ENCODE measurements at places on chromosomes 16 and 17. TPM values are rescaled to one million over a fixed set of nuclear protein-coding genes. Genes with fewer than 3 reads are reported as not detected.
A peak's percentile ranks its signal among the peaks of the same experiment; 100 is the strongest.

DNA sequence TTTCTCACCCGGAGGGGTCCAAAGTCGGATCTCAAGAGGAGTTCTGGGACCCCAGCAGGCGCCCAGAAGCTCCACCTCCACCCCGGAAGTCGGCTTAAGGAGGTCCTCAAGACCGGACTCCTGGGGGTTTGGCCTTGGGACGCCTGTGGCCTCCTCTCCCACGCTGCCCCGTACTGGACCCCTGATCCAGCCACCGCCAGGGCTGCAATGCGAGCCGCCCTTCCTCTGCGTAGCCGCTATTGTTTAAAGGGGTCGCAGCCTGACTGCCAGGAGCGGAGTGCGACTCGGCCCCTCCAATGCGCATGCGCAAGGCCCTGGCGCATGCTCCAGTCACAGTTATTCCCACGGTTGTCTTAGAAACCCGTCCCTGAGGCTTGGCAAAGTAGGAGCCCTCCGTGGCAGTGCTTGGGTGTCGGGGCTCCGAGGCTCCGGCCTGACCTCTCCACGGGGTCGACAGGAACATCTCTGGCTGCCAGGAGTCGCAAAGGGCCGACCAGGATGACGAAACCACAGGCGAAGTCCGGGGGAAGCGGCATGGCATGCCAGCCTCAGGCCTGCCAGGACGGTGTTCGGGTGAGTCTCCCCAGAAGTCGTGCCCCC lies 719.0 kb downstream of the KCNJ18 start:
- DNase-seq, result no peak

DNA sequence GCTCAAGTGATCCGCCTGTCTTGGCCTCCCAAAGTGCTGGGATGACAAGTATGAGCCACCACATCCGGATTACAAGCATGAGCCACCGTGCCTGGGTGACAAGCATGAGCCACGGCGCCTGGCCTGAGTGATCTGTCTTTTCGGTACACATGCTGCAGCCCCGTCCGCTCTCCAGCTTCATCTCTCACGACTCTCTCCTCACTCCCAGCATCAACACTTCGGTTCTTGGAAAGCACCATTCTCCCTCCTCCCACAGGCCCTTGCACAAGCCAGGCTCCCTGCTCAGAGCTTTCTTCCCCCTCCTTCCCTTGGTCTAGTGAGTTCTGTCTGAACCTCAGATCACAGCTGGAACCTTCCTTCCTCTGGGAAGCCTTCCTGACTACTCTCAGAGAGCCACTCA lies 6.5 kb upstream of the NCBP3 start:
- no peak for DNase-seq

Gene OR1E2
- polyA plus RNA-seq, result not detected

- DNase-seq, result peak; percentile 17
Observed at GRCh38 chr17:226108-227077, 44.9 kb upstream of the DOC2B start.

DNA sequence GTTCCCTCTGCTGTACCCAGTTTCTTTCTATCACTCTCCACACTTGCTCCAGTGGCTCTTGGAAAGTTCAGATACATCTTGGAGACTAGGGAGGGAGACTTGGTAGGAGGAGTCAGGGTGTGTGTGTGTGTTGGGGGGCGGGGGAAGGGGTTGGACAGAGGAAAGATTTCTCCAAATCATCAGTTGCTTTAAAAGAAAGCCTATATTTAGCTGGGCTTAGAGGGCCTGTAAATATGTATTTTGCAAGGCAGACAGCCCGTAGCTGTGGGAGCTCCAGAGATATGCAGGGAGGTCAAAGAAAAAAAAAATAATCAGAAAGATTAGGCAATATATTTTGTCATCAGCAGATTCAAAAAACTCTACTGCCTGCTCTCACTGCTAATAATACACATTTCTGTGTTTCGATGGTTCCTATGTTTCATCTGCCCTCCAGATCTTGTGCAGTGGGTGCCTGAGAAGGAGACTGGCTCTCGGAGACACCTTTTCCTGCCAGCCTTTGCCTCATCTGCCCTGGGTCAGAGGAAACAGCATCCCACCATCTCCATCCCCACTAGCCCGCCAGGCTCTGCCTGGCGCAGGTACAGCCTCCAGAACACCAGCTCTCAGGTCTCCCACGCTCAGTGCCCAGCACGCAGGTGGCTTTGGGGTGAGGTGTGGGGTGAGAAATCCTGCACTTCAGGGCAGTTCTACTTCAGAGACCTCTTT lies 4.8 kb upstream of the PPP1R9B start:
- peak; percentile 72 for DNase-seq

GRCh38 chr16:70694088-70694867 lies 8.4 kb upstream of the MTSS2 start:
- no peak for DNase-seq

GRCh38 chr16:25037632-25038031 lies 22.5 kb upstream of the ARHGAP17 start:
- DNase-seq, result no peak

DNA sequence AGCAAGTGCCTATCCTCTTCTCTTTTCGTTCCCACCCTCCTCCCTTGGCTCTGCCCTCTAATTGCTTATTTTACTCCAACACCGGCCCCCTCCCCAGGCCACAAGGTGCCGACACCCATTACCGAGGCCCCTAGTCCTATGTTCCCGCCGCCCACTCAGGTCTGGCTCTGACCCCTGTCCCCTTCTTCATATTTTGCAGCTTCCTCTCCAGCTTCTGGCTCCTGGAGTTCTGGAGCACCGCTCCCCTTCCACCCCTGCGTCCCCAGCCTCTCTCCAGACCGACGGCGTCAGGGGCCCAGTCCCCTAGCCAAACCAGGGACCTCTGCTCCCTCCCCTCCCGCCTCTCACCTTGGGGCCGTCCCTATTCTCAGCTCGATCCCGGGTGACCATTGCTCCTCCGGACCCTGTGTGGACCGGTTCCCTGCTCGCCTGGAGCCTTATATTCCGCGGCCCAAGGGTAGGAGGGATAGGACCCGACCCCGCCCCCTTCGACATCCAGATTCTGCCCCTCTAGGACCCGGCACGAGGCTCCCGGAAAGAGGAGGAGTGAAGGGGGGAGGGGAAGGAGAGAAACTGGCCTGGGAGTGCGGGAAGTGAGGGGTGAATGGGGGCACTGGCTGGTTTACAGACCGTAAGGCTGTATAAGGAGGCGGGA lies at the start of gene HES7:
HES7 (minus strand) TSS at position 412 of the 655 bp plus-strand sequence; CDS start at position 390, 22 bp downstream.
- DNase-seq, result peak; percentile 74

All from kidney (tissue), 22 donors.